ENCODE measurements at places on chromosomes 5 and 9.

- DNase-seq: no peak
These were observed 13.7 kb upstream of the PSMB7 start for GRCh38 chr9:124428751-124429529.

DNA sequence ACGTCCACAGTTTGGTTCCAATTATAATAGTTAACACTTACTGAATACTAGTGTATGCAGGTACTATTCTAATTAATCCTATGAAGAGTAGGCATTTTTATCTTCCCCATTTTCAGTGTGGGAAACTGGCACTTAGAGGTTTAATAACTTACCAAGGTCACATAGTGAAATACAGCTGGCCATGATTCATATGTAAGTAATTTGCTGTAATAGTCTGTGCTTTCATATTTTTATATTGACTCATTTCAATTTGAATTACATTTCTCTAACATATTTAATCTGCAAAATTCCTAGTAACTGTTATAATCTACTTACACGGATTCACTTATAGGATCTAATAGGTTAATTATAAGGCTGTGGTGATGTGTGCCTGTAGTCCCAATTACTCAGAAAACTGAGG is 19.4 kb downstream of the CCNH start:
- no peak for DNase-seq

DNA sequence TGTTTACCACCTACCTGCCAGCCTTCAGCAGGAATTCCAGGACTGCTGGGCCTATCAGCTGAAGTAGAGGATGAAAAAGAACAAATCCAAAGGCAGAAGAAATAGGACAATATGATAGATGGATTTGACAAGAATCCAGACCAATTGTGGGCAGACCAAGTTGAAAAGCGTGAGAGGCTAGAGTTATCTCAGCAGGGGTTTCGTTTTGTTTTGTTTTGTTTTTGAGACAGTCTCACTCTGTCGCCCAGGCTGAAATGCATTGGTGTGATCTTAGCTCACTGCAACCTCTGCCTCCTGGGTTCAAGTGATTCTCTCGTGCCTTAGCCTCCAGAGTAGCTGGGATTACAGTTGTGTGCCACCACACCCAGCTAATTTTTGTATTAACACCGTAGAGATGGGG is 113.2 kb downstream of the PALM2AKAP2 start:
- DNase-seq: no peak

DNA sequence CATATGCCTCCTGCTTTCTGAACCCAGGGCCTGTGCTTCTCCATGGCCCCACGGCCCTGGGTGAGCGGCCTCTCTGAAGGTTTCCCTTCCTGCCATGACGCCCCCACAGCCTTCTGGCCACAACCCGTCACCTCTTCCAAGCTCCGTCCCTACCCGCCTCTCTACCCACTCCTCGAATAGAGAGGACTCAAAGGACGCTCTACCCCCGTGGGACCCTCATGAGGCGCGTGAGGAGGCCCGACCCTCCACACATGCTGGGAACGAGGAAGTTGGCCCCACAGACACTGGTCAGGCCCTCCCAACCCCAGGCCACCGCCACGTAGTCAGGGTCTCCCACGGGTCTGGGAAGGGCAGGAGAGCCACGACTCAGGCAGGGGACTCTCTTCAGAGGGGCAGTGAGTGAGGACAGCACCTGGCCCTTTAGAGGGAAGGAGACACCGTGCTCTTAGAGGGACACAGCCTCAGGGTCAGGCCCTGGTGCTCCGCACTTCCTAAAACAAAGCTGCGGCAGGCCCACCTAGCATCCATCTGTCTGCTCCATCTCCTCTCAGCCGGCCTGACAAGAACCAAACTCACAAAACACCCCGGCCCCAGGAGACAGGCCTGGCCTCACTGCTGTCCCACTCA is 5.3 kb downstream of the BRD3 start:
- DNase-seq: peak; percentile 8

GRCh38 chr9:8456344-8456743 is 656.8 kb upstream of the DMAC1 start:
- no peak for DNase-seq

GRCh38 chr9:34475097-34475496 is 16.5 kb downstream of the DNAI1 start:
- DNase-seq: no peak

GRCh38 chr9:76629205-76629990 is 134.8 kb upstream of the PCA3 start:
- no peak for DNase-seq

DNA sequence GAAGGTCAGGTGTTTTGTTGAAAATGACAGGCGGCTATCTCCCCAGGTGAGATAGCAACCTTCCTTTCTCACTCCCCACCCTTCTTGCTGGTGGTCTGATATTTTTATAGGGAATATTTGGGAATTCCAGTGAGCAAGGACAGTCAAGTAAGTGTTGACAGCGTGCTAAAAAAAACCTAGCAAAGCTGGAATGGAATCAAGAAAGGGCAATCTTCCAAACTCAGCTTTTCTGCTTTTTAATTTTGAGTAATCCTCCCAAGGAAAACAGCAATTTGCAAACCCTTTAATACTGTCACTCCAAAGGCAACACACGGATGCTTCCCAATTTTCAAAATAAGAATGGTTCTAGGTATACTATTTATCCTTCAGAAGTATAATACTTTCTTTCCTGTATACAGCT is 143.7 kb upstream of the PCA3 start:
- DNase-seq: no peak

GRCh38 chr9:127589955-127590370 is 22.1 kb upstream of the STXBP1 start:
- peak; percentile 78 for DNase-seq

- DNase-seq: no peak
These were observed 1403.0 kb upstream of the C9orf72 start for GRCh38 chr9:28976250-28976649.

DNA sequence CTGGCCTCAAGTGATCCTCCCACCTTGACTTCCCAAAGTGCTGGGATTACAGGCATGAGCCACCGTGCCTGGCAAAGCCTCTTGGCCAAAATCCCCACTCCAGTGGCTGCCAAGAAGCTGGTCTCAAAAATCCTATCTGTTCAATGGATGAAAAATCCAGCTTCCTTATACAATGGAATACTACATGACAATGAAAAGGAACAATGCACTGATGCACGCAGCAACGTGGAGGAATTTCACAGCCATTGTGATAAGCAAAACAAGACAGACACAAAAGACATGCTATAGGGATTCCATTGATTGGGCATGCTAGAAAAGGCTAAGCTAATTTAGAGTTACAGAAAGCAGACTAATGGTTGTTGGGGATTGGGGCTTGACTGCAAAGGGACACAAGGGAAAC is 13.1 kb upstream of the SFXN1 start:
- DNase-seq: no peak

- peak; percentile 61 for DNase-seq
These were observed 139.3 kb downstream of the AOPEP start for GRCh38 chr9:94865582-94866452.

Measured in D341Med (cell line).